ENCODE measurements at places on chromosomes 7 and 10.

DNA sequence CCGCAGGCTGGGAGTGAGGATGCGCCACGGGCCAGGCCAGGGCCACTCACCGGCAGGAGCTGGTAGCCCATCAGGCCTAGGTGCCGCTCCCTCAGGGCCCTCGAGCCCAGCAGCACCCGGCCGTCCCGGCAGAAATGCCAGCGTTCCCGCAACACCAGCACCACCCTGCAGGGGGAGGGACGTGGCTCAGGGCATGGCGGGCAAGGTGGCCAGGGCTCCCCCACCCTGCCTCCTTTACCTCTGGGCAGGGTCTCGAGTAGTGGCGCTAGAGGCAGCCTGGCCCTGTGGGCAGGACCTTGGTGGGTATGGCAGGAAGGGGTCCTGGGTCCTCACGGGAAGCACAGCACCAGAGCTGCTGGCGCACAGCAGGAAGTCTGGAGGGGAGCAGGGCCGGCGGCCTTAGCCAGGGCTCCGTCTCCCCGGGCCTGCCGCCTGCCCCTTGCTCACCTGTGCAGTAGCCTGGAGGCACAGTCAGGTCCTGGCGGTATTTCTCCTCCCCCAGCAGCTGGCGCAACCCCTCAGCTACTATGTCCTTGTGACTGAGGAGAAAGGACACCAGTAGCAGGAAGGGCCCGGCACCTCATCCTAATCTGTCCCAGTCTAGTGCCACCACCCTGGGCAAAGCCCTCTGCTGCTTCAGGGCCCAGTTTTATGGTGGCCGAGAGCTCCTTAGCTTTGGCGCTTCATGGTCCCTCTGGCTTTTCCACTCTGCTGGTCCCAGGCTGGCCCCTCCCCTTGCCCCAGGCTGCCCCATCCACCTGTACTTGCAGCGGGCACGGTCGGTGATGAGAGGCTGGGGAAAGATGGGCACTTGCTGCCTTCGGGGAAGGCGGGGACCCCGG is 3.5 kb downstream of the FASTK start:
- DNase-seq, result peak; percentile 58

GRCh38 chr7:44638611-44639557 is 32.5 kb downstream of the OGDH start:
- peak; percentile 64 for DNase-seq

GRCh38 chr10:22022257-22023032 is 18.9 kb upstream of the DNAJC1 start:
- DNase-seq, result no peak

GRCh38 chr7:105982388-105982787 is 19.3 kb downstream of the CDHR3 start:
- no peak for DNase-seq

GRCh38 chr7:37352251-37352880 is 96.3 kb downstream of the ELMO1 start:
- no peak for DNase-seq

DNA sequence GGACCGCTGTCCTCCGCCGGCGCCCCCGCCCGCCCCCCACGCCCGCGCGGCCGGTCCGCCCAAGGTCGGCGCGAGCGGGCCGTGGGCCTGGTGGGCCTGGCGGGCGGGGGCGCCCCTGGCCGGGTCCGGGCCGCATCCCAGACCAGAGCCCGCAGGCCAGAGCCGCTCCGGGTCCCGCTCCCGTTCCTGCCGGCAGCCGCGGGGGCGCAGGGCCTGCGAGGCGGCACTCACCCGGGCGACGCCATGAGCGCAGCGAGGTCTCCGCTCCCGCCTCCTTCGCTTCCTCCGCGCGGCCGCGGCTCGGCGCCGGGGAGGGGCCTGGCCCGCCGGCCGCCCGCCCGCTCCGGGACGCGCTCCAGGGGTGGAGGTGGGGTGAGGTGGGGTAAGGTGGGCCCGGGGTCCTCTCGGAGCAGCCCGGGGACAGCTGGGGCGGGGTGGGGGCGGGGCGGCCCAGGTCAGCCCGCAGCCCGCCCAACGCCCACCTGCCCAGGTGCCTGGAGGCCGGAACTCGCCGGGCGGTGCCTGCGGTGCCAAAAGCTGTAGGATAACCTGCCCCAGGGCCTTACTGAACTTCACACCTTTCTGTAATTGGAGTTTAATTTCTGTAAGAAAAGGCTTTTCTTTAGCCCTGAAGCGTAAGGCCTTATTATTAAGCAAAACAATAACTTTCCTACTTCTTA is at the start of gene URGCP:
URGCP (minus strand) TSS at position 266 of the 680 bp plus-strand sequence; CDS start at position 245, 21 bp downstream.
- peak; percentile 89 for DNase-seq

- DNase-seq, result no peak
Observed at GRCh38 chr7:132354527-132354926, 221.7 kb downstream of the PLXNA4 start.

DNA sequence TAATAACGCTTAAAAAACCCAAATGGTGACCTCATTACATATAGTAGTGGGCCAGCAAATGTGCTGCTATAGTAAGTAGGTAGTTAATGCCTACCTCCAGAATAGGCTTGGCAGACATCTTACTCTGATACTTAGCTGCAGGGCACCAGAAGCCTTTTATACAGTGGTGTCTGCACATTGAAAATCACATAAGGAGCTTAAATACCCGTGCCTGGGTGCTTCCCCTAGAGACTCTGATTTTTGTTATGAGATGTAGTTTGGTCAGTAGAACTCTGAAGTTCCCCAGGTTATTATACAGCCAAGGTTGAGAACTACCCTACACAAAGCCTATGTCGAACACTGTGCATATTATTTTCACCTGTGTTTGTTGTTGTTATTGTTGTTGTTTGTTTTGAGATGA is 47.2 kb downstream of the ANKIB1 start:
- no peak for DNase-seq

- DNase-seq, result no peak
Observed at GRCh38 chr7:91293136-91293535, 28.9 kb downstream of the FZD1 start.

GRCh38 chr10:58319599-58319998 is 15.2 kb upstream of the UBE2D1 start:
- DNase-seq, result no peak

DNA sequence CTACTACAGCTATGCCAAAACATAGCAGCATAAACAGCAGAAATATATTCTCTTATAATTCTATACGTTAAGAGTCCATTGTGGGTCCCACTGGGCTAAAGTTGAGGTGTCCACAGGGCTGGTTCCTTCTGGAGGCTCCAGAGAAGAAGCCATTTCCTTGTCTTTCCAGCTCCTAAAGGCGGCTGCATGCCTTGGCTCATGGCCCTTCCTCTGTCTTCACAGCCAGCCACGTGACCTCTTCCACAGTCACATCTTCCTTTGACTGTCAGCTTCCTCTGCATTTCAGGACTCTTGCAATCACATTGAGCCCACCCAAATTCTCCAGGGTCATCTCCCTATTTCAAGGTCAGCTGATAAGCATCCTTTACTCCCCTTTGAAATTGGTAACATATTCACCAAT is 17.2 kb downstream of the NACAD start:
- DNase-seq, result no peak

- DNase-seq, result peak; percentile 29
Observed at GRCh38 chr7:148650232-148650858, 48.4 kb upstream of the CUL1 start.

DNA sequence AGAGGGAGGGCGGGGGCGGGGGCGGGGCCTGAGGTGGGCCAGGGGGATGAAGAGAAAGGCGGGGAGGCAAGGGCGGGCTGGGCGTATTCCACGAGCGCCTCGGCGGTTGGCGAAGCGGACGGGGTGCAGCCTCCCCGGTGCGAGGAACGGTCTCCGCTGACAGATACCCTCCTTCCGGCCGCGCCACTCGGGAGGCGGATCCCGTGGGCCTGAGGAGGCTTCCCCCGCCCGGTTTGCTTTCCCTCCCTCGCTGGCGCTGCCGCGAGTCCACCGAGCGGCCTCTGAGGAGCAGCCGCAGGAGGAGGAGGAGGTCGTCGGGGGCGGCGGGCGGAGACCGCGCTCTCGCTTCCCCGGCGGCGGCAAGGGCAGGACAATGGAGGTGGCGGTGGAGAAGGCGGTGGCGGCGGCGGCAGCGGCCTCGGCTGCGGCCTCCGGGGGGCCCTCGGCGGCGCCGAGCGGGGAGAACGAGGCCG is at the start of gene TRIM24:
TRIM24 (plus strand) TSS at position 84 of the 473 bp plus-strand sequence; CDS start at position 374, 290 bp downstream.
- no peak for DNase-seq

DNA sequence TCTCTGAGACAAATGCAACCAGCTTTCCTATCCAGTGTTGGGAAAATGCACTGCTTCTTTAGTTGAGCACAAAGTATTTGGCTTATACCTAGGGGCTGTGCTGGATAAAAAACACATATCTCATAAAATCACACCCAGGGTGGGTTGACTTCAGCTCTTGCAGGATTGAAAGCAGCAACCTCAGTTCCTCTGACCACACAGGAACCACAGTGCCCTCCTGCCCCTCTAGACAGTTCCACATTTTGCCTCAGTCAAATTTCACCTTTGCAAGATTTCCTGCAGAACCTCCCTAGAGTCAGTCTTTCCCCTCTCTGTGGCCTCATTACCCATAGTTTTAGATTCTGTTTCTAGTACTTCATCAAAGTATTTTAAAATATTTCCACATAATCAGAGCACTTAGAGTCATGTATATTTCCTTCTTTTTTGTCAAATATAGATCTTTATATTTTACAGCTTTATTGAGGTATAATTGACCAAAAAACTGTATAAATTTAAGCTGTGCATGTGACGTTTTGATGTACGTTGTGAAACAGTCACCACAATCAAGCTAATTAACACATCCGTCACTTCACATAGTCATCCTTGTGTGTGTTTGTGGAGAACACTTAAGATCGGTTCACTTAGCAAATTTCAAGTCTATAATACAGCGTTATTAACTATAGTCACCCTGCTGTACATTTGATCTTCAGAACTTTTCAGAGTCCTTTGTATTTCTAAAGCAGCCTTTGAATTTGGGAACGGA is 37.0 kb upstream of the EGR2 start:
- no peak for DNase-seq

GRCh38 chr10:10722422-10722821 is 295.2 kb upstream of the CELF2 start:
- DNase-seq, result no peak

Measured in AG08396 (cell line).